ENCODE measurements at places on chromosomes 7 and 10.
A peak's percentile ranks its signal among the peaks of the same experiment; 100 is the strongest.

DNA sequence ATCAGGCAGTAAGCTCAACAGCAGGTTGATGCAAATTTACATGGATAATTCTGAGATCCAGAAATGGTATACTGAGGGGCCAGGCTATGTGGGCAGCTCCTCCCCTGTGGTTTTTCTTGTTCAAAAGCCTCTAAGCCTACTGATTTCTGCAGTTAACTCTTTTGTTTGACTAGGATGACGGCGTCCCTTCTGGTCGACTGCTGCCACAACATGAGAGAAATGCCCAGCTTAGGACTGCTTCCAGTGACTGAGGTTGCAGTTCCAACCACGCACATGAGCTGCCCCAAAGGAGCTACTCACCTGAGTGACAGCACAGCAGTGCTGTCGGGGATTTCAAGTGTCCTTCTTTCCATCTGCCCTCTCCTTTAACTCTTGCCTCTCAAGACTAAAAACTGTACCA is 973.0 kb upstream of the GHITM start:
- no peaks in the 10 kb centered on the region for H3K36me3 ChIP-seq
- no peaks in the 10 kb centered on the region for H3K4me1 ChIP-seq
- no peak overlapping the region for H3K4me3 ChIP-seq
- no peak overlapping the region for H3K27ac ChIP-seq

GRCh38 chr7:66930341-66930740 is 9.3 kb downstream of the TMEM248 start:
- H3K4me3 ChIP-seq, result no peak overlapping the region
- no peak for DNase-seq
- peaks cover 64% of the 10 kb centered on the region for H3K4me1 ChIP-seq
- peaks cover 42% of the 10 kb centered on the region for H3K36me3 ChIP-seq
- no peaks in the 10 kb centered on the region for H3K27me3 ChIP-seq

GRCh38 chr7:13197501-13197900 is 510.1 kb downstream of the ARL4A start:
- DNase-seq, result no peak
- no peaks in the 10 kb centered on the region for H3K4me1 ChIP-seq
- H3K4me3 ChIP-seq, result no peak overlapping the region
- no peaks in the 10 kb centered on the region for H3K27me3 ChIP-seq
- H3K36me3 ChIP-seq, result no peaks in the 10 kb centered on the region

- no peak for DNase-seq
- no peak overlapping the region for H3K27ac ChIP-seq
- H3K4me1 ChIP-seq, result no peaks in the 10 kb centered on the region
- no peak overlapping the region for H3K4me3 ChIP-seq
- no peaks in the 10 kb centered on the region for H3K36me3 ChIP-seq
These were observed 105.1 kb upstream of the ADCY1 start for GRCh38 chr7:45469103-45469502.

- H3K36me3 ChIP-seq, result peaks cover 21% of the 10 kb centered on the region
- no peak overlapping the region for H3K4me3 ChIP-seq
- peak overlapping the region; percentile 90 for H3K27ac ChIP-seq
- H3K27me3 ChIP-seq, result no peaks in the 10 kb centered on the region
These were observed 26.4 kb downstream of the GRK5 start for GRCh38 chr10:119233821-119234220.

- no peak overlapping the region for H3K27ac ChIP-seq
- DNase-seq, result no peak
- H3K4me3 ChIP-seq, result no peak overlapping the region
- H3K4me1 ChIP-seq, result no peaks in the 10 kb centered on the region
- H3K27me3 ChIP-seq, result no peaks in the 10 kb centered on the region
These were observed 694.1 kb downstream of the ANKRD7 start for GRCh38 chr7:118918556-118918955.

DNA sequence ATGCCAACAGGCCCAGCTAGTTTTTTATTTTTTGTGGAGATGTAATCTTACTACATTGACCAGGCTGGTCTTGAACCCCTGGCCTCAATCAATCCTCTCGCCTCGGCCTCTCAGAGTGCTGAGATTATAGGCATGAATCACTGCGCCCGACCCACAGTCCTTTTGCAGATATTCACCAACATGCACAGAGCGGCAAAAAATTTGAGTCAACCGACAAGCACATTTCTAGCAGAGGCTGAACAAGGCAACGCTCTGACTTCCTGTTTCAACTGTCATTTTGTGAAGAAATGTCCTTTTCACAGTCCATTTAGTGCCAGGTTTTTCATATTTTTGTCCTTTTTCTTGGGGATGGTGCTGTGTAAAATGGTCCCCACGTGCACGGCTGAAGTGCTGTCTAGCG is 71.1 kb upstream of the KAT6B start:
- no peak overlapping the region for H3K4me3 ChIP-seq
- H3K27ac ChIP-seq, result no peak overlapping the region
- H3K27me3 ChIP-seq, result no peaks in the 10 kb centered on the region

DNA sequence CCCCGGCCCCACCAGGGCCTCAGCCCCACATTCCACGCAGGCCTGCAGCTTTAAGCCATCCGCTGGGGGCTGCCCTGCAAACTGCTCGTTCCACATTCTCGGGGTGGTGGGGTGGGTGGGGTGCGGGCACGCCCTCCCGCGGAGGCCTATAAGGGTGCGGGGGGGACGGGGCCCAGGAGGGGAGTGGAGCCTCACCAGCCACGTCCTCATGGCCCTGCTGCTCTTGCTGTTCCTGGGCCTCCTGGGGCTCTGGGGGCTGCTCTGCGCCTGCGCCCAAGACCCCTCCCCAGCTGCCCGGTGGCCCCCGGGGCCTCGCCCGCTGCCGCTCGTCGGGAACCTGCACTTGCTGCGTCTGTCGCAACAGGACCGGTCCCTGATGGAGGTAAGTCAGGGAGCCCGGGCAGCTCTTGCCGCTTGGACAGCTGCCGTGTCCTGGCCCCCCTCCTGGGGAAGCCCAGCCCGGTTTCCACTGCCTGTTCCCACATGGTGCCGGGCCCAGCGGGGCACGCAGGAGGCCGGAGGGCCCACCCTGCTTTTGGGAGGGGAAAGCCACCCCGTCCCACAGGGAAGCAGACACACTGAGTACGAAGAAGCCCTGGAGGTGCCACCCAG is at the start of gene CYP2W1:
CYP2W1 (plus strand) TSS at position 178 of the 612 bp plus-strand sequence; CDS start at position 209, 31 bp downstream.
- no peak within 1 kb of the TSS for H3K4me3 ChIP-seq
- no peaks in the 10 kb centered on the region for H3K36me3 ChIP-seq
- H3K27me3 ChIP-seq, result peaks cover 4% of the 10 kb centered on the region
- no peak for DNase-seq
- H3K4me1 ChIP-seq, result peaks cover 3% of the 10 kb centered on the region
- no peak within 1 kb of the TSS for H3K27ac ChIP-seq

- no peaks in the 10 kb centered on the region for H3K4me1 ChIP-seq
- H3K4me3 ChIP-seq, result no peak overlapping the region
- no peaks in the 10 kb centered on the region for H3K36me3 ChIP-seq
- H3K27me3 ChIP-seq, result no peaks in the 10 kb centered on the region
These were observed 240.7 kb downstream of the TSPAN12 start for GRCh38 chr7:120617275-120617674.

GRCh38 chr7:88888684-88889083 is 93.1 kb upstream of the TEX47 start:
- H3K36me3 ChIP-seq, result no peaks in the 10 kb centered on the region
- no peak for DNase-seq
- no peaks in the 10 kb centered on the region for H3K27me3 ChIP-seq
- no peak overlapping the region for H3K27ac ChIP-seq

All from activated CD8-positive, alpha-beta T cell treated with anti-CD3 and anti-CD28 coated beads for 36 hours (primary cell).